Eye (tissue), 1 donor: ENCODE measurements at places on chromosomes 3 and 15.
A peak's percentile ranks its signal among the peaks of the same experiment; 100 is the strongest.

DNA sequence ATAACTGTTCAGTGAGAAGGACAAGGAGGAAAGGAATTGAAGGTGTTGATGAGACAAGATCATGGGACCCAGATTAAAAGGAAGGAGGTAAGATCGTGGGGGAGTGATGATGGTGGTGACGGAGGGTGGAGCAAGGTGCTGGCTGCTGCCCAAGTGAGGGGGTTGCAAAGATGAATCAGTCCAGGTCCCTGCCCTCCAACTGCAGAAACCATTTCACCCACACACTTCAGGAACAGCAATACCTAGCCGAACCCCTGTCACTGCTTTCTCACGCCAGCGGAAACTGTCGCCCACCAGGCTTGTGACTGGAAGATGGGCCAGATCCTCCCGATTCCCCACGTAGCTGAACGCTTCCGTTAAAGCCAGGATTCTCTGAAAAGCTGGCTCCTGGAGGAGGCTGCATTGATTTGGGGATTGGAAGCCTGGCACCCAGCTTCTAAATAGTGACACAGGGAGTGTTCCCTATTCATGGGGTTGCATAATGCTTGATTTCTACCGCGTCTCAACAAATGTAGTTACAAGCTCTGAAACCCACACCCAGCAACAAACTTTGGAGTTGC lies 3.2 kb upstream of the LSG1 start:
- DNase-seq: no peak

DNA sequence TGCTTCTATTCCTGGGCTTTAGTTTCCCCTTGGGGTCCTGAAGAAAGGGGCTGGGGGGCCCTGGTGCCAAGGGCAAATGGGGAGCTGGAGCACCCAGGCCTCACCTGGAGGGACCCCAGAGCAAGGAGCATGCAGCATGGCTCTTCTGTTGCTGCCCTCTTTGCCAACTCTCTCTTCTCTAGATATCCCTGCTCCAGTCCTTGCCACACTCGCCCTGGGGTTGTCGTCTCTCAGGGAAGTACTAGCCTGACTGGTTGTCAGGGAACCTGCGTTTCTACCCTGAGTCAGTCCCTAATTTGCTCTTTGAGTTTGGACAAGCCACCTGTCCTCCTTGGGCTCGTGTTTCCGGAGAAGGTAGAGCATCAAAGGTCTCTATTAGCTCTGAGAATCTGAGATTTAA lies 63.7 kb upstream of the UBE2Q2 start:
- DNase-seq: no peak

GRCh38 chr3:29514912-29515311 lies 234.0 kb downstream of the RBMS3 start:
- no peak for DNase-seq

GRCh38 chr3:50536471-50537180 lies 30.9 kb downstream of the C3orf18 start:
- DNase-seq: no peak

DNA sequence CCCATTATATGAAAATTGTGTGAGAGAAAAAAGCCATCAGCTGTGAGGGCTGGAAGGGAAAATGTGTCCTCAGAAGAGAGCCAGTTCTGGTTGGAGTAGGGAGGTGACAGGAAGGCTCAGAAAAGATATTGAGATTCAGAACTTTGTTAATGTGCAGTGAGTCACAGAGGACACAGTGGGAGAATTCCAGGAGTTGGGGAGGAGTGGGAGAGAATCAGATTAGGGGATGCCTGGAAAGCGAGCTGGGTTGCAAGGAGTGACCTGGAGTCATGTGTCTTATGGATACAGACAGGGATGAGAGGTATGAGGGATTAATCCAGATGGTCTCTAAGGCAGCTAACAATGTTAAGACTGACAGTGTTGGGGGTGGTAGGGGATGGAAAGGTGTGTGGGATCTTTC lies 67.5 kb downstream of the CHST2 start:
- DNase-seq: no peak

DNA sequence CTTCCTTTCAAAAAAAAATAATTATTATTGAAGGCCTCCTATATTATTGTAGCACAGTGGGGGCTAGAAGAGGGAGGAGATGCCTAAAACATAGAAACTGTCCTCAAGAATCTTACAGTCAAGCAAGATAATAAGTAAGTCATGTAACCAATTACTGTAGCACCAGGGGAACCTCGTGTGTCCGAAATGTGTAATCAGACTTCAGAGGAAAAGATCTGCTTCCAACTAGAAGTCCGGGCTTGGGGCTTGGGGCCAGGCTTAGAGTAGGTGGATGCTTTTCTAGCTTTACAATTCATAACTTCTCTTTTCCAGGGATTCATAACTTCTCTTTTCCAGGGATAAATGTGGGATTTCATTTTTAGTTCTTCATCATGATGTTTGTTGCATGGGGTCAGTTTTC lies 29.2 kb downstream of the MEIS2 start:
- no peak for DNase-seq

- DNase-seq: no peak
Observed at GRCh38 chr3:42149975-42150374, 58.8 kb downstream of the TRAK1 start.

- DNase-seq: no peak
Observed at GRCh38 chr15:33662014-33662413, 306.3 kb upstream of the CHRM5 start.

DNA sequence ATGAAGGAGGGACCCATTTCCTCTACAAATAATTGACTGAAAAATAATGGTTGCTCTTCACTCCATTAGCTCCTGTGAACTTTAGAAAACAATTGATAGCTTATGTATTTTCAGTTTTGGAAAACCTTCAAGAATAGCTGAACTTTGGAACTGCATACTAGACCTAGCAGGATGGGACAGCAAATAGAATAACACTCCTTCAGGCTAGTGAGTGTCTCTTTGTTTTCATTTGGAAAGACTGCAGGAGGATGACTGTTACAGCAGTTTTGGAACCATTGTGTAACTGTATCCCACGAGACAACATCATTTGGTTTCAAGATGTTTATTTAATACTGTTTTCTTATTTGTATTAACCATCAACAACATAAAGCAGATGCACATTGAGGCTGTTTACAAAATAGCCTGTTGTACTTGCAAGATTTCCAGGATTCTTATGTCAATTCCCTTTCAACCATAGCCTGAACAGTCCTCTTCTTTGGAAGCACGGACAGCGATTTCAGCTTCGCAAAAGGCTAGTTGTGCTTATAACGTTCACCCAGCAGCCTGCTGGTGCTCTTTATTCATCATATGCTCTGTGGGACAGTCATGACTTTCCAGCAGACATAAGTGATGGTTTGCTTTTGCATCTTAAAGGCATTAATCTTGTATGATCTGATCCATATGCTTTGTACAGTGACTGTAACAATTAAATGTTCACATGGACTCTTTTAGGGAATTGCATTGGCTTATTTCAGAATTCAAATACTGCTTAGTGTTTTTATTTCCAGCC lies 335.5 kb downstream of the IL5RA start:
- peak; percentile 51 for DNase-seq

DNA sequence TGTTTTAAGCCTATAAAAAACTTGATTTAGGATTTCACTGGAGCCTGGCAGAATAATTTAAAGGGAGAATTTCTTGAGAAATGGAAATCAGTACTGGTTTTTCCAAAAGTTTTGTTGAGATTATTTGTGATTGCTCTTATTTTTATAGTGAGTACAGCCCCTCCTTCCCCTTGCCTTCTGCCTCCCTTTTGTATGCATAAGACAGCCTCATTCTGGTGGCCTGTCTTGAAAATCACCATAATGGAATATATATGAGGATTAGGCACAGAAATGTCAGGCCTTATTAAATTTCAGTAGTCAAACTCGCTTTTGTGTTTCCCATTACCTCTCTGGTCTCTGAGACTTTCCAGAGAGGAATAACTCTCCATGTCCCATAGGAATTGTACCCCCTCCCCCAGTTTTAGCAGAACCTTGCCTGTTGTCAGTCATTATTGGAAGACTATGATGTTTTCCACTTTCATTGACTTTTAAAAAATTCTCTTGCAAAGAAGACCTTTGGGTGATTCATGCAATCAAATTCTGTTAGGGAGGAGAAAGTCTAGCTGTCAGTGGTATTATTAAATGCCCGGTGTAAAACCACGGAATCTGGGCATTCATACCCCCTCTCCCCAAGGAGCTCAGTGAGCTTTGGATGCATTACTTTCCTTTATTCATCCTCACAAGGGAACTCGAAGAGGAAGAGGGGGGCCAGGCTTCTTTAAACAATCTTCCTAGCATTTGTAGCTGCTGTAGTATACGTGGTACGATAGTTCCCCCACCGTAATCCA lies 171.6 kb upstream of the TSC22D2 start:
- no peak for DNase-seq

GRCh38 chr15:62931650-62932049 lies 110.9 kb upstream of the TPM1 start:
- no peak for DNase-seq

DNA sequence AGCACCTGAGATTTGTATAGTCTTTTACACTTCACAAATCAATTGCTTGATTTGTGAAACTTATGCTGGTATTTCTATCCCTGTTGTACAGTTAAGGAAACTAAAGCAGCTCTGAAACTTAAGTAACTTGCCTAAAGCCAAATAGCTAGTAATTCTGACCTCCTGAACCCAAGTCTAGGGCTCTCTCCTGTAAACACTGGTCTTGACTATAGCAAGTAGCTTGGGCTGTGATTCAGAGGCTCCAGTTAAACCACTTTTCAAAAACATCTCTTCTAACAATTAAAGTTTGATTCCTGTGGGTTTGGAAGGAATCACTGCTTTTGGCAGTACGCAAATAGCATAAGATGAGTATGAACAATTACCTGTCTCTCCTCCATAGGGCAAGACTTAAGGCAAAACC lies 18.5 kb upstream of the CMTM8 start:
- no peak for DNase-seq

GRCh38 chr3:26621906-26622620 lies 509 bp upstream of the LRRC3B start:
- DNase-seq: peak; percentile 62

DNA sequence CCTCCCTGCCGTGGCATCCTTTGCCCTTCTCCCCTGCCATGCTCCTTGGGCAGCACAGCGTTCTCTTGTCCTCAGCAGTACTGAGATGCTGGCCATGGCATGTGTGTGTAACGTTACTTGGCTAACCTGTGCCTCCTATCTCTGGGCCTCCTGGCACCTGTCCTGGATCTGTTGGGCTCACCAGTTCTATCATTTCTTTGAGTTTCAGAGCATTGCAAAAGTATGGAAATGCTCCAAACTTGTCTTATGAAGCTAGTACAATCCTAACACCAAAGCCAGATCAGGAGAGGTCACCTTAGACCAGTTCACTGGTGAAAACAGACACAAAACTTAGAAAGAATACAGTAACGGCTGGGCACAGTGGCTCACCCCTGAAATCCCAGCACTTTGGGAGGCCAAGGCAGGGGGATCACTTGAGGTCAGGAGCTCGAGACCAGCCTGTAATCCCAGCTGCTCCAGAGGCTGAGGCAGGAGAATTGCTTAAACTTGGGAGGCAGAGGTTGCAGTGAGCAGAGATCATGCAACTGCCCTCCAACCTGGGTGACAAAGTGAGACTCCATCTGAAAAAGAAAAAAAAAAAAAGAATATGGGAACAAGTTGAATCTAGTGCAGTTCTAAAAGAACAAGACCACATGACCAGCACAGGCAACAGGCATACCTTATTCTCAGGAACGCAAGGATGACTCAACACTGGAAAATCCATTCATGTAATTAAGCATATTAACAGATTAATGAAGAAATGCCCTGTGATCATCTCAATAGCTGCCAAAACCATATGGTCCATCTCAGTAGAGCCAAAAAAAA lies 62.4 kb upstream of the TRPM1 start:
- no peak for DNase-seq

- DNase-seq: no peak
Observed at GRCh38 chr3:94299716-94300115, 236.9 kb downstream of the NSUN3 start.

GRCh38 chr3:127884041-127884440 lies 31.0 kb upstream of the KBTBD12 start:
- no peak for DNase-seq

DNA sequence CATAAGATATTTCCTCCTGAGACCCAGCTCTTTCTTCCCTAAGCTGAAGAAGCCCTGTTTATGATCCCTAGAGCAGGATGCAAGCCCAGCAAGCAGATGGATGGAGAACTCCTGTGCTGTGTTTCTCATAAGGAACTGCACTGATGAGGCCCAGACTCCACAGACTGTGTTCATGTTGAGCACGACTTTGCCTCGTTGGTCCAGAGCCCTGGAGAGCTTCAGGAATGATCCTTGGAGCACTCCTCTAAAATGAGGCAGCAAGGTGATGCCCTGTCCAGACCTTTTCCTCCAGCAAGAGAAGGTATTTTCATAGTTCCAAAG lies 83.8 kb downstream of the MYLK start:
- no peak for DNase-seq
